ENCODE measurements at places on chromosomes 6 and 20.
A peak's percentile ranks its signal among the peaks of the same experiment; 100 is the strongest.

DNA sequence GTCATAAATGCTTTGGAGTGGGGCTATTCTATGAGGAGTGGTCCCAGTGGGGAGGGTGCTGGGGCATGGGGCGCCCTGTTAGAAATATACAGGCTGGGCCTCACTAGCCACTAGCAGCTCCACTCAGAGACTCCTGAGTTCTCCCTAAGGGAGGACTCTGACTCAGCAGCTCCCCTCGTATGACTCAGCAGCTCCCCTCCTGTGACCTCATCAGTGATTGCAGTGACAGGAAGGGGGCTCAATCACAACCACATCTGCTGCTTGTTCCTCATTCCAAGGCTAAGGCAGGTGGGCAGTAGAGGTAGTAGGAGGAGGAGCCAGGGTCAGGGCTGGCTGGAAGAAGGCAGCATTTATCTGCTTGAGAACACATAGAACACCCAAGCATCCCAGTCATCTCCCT is 73.7 kb downstream of the PRND start:
- peak; percentile 53 for DNase-seq

GRCh38 chr6:165844801-165845364 is 181.8 kb upstream of the PDE10A start:
- no peak for DNase-seq

DNA sequence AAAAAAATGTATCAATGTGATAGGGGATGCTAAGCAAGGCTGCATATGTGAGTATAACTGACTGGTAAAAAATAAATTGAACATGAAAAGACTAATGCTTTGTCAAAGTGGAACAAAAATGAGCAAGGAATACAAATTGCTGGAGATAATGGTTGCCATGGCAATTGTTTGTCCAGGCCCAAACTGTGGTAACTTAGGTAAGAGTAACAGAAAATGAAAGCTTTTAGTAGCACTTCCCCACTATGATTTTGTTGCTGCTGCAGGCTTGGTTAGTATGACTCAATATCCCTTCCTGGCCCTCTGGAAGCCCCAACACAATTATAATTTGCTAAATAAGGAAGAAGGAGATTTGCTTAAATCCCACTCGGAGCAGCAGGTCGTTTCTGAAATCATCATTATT is 577.1 kb downstream of the DOK5 start:
- DNase-seq, result no peak

DNA sequence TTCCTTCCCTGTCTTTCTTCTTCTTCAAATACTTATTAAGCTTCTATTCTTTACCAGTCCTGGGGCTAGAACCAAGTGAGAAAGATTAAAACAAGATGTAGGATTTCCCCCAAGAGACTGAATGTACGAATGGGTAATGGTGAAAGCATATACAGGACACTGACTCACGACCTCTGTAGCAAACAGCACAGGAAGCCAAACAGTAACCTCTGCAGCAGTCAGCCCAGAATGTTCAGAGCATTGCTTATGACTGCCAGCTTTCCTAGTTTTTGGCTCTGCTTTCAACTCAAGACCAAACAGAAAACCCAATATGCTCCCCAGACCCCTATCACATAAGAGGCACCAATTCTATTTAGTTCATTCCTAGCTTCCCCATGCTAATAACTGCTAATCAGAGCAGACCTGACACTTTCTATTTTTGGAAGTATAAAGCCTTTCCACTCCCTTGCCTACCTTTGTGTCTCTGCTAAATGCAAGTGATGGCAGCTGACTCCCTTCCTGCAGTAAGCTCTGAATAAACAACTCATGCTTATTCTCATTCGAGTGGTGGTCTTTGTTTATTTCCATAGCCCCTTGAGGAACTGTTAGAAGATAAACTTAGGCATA is 690.6 kb downstream of the EPM2A start:
- DNase-seq, result no peak

GRCh38 chr6:106124015-106124414 is 37.9 kb downstream of the PRDM1 start:
- no peak for DNase-seq

DNA sequence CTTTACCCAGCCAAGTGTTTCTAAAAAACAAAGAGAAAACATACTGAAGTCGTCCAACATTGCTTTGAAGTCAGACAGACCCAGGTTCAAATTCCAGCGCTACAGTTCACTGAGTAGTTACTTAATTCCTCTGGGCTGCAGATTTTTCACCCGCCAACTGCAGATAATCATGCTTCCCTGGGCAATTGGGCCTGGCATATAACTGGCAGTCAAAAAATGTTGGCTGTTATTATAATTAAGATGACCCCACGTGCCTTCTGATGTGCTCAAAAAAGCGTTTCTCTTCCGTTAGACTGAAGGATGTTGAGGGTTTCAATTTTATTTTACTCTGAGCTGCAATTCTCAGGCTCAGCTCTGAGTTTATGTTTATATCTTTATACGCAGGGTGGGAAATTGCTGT is 156.1 kb upstream of the CITED2 start:
- no peak for DNase-seq

DNA sequence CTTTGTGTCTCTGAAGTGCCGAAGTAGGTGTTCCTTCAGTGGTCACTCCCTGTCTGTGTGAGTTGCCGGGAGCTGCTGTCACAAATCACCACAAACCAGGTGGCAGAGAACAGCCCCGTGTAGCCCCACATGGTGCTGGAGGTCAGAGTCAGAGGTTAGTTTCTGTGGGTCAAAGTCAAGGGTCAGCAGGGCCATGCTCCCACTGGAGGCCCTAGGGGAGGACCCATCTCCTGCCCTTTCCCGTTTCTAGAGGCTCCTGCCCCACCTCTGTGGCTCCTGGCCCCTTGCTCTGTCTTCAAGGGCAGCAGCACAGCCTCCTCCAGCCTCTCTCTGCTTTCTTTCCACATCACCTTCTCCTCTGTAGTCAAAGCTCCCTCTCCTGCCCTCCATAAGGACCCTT is 264.3 kb downstream of the TAF4 start:
- no peak for DNase-seq

DNA sequence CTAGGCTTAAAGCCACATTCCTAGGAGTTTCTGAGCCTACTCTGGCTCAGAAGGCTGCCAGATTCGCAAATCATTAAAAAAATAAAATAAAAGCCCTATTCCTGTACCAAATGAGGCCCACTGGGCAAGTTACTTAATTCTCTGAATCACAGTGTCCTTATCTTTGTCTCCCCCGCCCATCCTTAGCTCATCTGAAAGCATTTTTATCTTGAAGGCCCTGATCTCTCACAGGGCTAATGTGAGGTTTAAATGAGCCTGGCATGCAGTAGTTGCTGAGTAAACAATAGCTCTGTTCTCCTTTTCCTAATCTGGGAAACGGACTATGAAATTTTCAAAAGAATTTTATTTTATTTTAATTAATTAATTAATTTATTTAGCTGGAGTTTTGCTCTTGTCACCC is 2.1 kb upstream of the ZBTB12 start:
- no peak for DNase-seq

GRCh38 chr20:49572857-49573256 is 4.9 kb upstream of the PTGIS start:
- DNase-seq, result no peak

DNA sequence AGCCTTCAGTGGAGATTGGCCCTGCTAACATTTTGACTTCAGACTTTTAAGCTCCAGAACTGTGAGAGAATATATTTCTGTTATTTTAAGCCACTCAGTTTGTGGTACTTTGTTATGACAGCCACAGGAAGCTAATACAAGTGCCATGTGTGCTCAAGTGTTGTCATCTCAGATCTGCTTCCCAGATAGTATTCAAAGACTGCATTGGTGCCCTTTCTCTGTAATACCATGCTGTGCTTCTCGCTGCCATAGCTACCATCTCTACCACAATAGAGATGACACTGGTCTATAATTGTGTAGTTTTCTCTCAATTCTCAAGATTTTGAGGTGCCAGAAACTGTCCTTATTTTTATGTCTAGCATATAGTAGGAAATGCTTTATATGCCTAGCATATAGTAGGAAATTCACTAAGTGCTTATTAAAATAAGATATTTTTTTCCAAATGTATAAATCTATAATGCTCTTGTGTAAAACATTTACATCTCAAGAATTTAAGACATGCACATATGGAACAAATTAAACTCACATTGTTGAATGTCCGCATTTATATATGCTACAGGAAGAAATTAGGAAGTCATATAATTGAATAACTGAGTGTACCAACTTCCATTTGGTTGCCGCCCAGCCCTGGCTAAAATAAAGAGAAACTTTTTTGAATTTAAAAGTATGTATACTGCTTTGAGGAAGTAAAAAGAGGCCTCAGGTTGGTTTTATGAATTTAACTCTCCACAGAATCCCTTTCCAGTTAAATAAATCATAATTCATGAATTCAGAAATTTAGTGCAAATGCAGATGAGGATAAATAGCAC is 77.6 kb downstream of the TPBG start:
- DNase-seq, result no peak

DNA sequence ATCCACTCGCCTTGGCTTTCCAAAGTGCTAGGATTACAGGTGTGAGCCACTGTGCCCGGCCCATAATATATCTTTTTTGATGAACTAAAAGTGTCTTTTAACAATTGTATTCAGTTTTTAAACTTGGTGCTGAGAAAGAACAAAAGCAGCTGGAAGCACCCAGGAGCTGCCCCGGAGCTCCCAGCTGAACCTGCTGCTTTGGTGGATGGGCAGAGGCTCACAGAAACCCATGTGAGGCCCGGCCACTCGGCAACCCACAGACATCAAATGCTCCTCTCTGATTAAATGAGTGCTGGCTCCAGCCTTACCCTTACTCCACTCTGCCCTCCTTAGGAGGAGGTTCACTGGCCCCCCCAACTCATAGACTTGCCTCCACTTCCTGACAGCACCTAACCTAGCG is 59.4 kb upstream of the FRMD1 start:
- DNase-seq, result no peak

DNA sequence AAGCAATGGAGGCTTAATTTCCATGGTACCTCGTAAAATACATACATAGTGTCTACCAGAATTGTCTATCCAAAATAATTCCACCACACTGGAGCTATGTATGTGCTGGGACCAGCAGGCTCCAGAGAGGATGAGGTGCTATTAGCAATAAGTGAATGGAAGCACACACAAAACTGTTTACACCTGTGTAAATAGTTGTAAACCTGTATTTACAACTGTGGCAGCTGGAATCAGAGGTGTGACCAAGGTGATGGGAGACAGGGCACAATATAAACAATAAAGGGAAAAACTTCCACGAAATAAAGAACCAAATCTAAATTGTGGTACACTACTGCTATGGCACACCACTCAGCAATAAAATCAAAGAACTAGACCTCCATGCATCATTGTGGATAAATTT is 14.4 kb downstream of the RARS2 start:
- no peak for DNase-seq

GRCh38 chr6:111579816-111580215 is 25.9 kb downstream of the TRAF3IP2 start:
- no peak for DNase-seq

GRCh38 chr6:129748901-129749748 is 39.1 kb upstream of the ARHGAP18 start:
- no peak for DNase-seq

DNA sequence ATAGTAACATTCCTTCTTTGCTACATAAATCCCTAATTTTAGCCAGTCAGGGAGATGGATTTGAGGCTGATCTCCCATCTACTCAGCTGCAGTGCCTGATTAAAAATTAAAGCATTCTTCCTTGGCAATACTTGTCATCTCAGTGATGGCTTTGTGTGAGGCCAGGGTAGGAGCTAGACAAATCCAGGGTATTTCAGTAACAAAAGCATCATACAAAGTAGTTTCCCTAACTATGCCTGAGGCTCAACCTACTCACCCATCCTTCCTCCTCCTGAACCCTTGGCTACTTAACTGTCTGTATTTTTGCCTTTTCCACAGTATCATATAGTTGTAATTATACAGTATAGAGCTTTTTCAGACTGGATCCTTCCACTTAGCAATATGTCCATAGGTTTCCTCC is 37.7 kb downstream of the HLA-DRB5 start:
- no peak for DNase-seq

DNA sequence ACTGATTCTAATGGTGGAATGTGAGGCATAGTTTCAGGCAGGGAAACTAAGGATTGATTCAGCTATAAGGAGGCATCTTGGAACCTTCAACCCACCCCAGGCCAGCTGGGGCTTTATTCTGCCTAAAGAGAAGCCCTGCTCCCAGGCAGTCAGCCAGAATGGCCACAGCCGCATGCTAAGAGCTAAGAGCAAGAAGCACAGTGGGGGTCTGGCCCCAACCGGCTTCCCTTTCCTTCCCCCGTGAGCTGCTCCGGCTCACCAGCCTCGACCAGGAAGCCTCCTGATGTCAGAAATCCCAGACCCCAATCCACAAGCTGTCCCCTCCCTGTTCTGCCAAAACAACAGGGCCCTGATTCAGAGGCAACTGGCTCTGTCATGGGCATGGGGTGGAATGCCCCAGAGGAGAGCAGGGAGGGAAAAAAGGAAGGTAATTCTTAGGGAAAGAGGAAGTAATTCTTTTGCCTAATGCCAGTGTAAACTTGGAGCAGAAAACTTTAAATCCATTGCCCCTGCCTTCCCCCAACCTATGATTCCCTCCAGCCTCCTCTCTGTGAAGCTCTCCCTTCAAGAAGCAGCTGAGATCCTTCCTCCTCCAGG is 6.9 kb downstream of the GRM4 start:
- DNase-seq, result no peak

DNA sequence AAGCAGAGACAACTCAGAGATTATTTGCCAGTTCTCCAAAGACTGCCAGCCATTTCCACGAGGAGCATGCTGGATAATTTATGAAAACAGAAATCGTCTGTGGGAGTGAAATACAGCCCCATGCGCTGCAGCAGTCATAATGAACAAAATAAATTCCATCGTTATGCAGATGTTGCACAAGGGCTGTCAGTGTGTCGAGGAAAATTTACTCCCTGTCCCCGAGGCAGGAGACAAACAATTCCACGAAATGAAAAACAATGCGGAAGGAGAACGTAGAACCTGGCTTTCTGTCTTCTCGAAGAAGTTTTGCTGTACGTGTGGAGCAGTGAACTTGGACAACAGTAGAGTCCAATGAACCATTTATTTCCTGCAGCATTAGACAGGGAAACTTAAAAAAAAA is 399.4 kb downstream of the CD83 start:
- DNase-seq, result no peak

GRCh38 chr6:169406034-169406433 is 152.4 kb upstream of the THBS2 start:
- no peak for DNase-seq

DNA sequence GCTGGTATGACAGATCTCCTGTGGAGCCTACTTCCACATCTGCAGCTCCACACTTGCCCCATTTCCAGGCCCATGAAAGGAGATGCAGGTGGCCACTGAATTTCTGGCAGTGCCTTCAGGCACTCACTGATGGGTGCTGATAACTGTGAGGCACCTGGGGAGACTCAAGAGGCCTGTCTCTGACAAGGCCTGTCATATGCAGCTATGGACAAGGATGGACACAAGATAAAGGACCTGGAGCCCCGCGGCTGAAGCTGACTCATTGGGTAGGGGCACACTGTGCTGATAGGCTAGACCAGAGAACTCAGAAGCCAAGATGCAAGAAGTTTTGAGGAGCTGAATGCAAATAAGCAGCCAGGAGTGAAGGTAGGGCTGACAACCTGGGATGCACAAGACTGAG is 81.0 kb upstream of the LRFN2 start:
- no peak for DNase-seq

DNA sequence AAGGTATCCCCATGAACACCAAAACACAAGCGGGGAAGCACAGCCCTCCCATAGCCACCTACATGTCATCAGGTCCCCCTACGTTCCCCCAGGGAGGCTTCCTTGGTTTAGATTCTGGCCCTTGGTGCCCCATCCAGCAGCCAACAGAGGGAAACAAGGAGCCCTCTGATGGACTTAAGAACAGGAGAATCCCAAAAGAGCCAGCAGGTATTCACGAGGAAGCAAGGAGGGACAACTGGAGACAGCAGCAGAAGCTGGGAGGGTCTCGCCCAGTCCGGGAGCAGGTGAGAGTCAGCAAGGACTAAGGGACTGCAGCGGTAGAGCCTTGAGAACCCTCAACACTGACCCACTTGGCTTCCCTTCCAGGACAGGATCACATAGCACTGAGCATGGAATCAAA is 58.4 kb upstream of the TOP1 start:
- DNase-seq, result no peak

All from H54 (cell line).